ENCODE measurements at places on chromosomes 2 and 18.

DNA sequence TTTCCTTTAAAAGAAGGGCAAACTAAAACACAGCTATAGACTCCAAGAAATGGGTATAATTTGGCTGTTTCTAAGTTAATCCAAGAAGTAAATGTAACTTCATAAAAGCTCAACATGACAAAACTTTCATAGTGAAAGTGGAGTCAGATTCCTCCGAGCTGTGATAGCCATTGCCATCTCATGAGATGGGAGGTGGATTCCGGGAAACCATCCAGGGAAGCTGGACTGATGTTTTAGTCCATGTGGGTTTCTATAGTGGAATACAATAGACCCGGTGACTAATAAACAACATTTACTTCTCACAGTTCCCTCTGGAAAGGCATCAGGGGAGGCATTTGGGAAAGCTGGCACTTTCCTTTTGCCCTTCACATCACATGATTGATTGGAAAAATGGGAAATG is 10.0 kb upstream of the LAPTM4A start:
- DNase-seq = no peak

- DNase-seq = no peak
These were observed 273.2 kb upstream of the RGPD4 start for GRCh38 chr2:107553539-107553938.

DNA sequence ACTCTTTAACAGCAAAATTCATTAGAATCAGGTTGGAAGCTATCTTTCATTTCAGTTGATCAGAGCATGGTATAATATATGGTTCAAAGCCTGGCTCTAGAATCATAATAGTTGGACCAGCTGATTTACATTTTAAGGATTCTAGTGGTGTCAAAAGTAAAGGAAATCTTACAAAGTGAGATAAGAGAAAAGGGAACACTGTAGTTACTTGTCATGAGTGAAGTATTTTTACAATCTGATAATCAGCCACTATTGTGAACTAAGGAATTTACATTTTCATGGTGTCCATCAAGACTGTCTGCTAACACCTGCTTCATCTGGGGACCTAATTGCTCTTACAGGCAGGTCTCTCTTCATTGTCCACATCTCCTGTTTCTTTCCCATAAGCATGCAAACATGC is 161.1 kb downstream of the SLC39A10 start:
- DNase-seq = no peak

- no peak for DNase-seq
These were observed 14.0 kb downstream of the ATP8B1 start for GRCh38 chr18:57789090-57789489.

GRCh38 chr2:46893269-46893939 is 22.2 kb downstream of the MCFD2 start:
- DNase-seq = no peak

GRCh38 chr2:202355993-202356505 is 20.1 kb upstream of the BMPR2 start:
- no peak for DNase-seq

All from stimulated activated CD4-positive, alpha-beta T cell treated with anti-CD3 and anti-CD28 coated beads, Interleukin-15, amount 100 ng/mL, for 48 hours (primary cell).